Hippocampal formation (tissue), 2 donors: ENCODE measurements at places on chromosomes 6 and 20.

DNA sequence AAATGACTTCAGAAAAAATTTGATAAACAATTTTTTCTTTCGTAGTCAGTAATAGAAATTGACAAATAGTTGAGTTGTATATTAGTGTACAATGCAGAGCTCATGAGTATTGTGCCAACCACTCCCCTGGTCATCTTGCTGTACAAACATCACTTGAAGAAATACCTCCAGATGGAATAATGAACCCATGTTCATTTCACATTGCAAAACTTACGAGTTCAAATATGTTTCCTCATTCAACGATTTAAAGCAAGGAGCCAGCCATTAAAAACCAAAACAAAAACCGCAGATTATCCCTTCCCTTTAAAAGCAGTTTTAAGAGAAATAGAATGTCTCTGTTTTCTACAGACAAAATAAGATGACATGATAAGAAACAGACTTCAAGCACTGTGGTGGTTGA, 62.5 kb downstream of the RALGAPA2 start:
- DNase-seq: no peak

DNA sequence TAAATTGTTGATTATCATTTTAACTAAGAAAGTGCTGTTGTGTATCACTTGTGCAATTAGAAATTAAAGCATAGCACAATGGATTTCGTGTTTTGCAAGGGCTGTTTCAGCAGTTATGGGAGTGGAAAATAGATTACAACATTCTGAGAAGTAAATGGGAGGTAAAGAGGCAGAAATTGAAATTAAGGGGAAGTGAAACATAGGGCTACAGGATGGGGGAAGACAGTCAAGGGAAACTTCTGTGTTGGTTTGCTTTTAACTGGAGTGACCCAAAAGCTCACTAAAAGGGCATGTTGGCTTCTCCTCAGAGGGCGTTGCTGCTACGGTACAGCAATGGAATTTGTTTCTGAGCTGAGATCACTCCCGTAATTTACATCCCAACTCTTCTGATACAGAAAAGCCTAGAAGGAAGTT, 147.5 kb downstream of the BCAS1 start:
- no peak for DNase-seq

GRCh38 chr6:138923561-138923960, 64.5 kb downstream of the REPS1 start:
- no peak for DNase-seq

- DNase-seq: no peak
Observed at GRCh38 chr20:23039136-23039875, 4.2 kb downstream of the SSTR4 start.

GRCh38 chr6:43037706-43038105, 15.9 kb downstream of the CUL7 start:
- no peak for DNase-seq

DNA sequence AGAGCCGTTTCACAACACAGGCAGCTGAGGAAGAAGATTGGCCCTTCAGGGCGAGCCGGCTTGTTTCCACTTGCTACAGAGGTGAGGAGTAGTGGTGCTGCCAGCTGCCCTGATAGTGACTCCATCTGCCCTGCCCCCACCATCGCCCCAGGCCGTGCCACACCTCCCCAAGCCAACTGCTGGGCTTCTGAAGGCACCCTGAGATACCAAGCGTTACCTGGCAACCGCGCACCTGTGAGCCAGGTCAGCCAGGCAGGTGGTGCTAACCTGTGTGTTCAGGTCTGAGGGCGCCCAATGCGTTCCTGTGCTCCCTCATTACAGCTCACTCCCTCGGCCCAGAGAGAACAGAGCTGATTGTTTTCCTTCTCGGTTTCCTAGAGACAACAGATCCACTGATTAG, 299.1 kb upstream of the ID4 start:
- no peak for DNase-seq

- DNase-seq: peak; percentile 65
Observed at GRCh38 chr6:89562093-89562973, 76.2 kb downstream of the LYRM2 start.

- no peak for DNase-seq
Observed at GRCh38 chr20:22490287-22491193, 93.8 kb downstream of the FOXA2 start.

GRCh38 chr20:59259946-59260345, 40.5 kb upstream of the EDN3 start:
- DNase-seq: no peak

DNA sequence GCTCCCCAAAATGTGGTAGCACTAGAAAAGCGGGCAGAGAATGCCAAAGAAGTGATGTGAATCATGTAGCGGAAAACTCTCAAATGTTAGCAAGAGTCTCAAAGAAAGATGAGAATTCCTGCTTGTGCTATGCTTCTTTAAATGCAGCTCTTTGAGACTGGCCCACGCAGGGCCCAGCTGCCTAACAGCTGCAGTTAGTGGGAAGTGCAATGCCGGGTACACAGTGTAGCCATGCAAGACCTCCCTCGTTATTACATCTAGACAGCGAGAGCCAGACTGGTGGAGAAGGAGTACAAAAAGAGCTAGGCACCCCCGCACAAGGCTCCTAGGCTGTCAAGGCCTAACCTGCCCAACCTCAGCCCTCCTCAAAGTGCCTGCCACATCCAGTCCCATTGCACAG, 201.7 kb upstream of the PRDM1 start:
- DNase-seq: no peak

DNA sequence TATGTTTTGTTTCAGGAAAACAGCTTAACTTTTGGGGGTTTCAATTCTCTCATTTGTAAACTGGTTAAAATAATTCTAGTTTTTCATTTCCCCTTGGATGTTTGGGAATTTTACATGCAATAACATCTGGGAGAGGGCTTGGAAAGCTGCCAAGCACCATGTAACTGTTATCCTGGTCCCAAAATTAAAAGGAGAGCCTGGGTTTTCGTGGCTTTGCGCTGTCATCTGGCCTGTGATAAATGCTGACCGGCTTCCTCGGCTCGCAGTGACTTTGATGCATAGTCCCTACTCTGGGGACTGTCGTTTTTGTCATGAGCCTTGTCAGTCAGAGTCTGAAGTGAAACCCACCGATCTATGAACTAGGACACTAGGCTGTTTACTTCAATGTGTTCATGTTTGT, 12.2 kb downstream of the SLC35F1 start:
- no peak for DNase-seq

- DNase-seq: no peak
Observed at GRCh38 chr6:134647861-134648260, 302.0 kb downstream of the ALDH8A1 start.

GRCh38 chr20:25300496-25301170, 52.7 kb downstream of the PYGB start:
- no peak for DNase-seq

DNA sequence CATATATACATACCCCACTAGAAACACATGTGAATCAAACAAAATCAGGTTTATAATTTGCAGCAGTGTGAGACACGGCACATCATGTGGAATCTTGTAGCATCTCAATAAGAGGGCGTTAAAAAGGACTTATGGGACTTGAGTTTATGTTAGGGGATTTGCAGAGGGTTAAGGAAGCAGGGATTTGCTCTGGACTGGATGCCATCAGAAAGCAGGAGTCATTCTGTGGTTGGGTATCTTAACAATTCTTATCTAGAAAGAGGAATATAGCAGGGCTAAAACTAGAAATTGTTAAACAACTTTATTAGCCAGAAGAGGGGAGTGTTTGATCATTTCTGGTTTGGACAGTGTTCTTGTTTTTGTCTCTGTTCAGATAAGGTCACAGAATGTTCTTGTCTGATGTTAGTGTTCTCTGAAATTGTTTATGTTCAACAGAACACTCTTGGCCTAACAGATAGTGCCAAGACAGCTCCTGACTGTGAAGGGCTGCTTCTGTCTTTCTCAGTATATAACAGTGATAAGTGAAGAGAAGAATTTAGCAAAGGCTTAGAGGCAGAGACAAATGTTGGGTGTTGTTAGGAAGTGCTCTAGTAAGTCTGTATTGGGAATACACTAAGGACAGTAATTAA, 39.2 kb downstream of the LIN28B start:
- no peak for DNase-seq

- no peak for DNase-seq
Observed at GRCh38 chr6:158023597-158023939, 41.9 kb downstream of the SYNJ2 start.

GRCh38 chr6:154247119-154247861, 109.3 kb downstream of the IPCEF1 start:
- DNase-seq: no peak

DNA sequence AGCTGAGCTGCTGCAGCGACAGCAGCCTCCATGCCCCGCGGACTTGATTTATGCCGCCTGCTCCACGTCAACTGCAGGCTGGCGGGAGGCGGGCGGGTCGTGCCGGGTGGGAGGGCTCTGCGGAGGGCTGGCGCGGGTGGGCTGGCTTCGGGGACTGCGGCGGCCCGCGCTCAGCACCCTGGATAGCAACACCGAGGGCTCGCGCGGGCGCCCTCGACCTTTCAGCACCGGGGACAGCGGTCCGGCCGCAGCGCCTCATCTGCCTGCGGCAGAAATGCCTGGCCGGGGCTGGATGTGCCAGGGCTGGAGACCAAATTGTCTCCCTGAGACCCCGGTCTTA, 792 bp downstream of the SNAP25 start:
- DNase-seq: peak; percentile 57

DNA sequence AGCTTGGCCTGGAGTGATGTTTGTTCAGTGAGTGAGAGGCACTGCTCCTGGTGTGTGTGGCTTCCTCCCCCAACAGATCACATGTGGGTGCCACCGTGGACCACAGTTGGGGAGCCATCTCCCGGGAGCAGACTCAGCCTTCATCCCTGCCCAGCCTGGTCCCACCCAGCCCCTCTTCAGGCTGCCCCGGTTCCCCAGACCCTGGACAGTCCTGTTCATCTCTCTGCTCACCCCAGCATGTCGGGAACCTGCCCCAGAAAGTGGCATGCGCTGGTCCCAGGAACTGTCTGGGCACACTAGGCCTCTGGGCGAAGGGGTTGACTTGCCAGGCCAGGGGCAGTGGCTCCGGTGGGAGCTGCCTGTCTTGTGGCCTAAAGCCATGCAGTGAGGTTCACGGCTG, 21.5 kb upstream of the PPP1R3G start:
- DNase-seq: no peak

- no peak for DNase-seq
Observed at GRCh38 chr20:62651285-62652021, 9.2 kb downstream of the SLCO4A1 start.

DNA sequence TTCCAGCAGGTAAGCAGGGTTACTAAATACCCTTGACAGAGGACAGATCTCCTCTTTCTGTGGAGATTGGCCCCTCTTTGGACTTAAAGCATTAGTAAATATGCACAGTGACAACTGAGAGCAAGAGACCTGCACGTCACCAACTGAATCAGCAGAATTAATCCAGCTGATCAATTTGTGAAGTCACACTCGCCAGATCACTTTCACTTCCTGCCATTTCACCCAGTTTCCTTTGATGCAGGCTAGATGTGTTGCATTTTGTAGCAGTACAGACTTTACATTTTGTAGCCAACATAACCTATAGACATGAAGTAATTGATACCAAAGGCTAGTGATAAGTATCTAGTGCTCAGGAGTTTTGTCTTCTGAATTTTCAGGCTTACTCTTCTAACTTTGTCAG, 11.9 kb downstream of the SYNE1 start:
- DNase-seq: no peak

GRCh38 chr6:16741112-16742016, 19.9 kb downstream of the ATXN1 start:
- DNase-seq: no peak

GRCh38 chr20:19427913-19428312, 215.5 kb downstream of the SLC24A3 start:
- DNase-seq: no peak

GRCh38 chr6:158358450-158359077, 46.3 kb downstream of the TULP4 start:
- no peak for DNase-seq

GRCh38 chr20:17622851-17623508, 53.1 kb downstream of the DSTN start:
- no peak for DNase-seq
